ENCODE measurements at places on chromosomes 11 and 22.

GRCh38 chr11:72591785-72592502, 82.3 kb downstream of the PDE2A start:
- DNase-seq = peak; percentile 74

DNA sequence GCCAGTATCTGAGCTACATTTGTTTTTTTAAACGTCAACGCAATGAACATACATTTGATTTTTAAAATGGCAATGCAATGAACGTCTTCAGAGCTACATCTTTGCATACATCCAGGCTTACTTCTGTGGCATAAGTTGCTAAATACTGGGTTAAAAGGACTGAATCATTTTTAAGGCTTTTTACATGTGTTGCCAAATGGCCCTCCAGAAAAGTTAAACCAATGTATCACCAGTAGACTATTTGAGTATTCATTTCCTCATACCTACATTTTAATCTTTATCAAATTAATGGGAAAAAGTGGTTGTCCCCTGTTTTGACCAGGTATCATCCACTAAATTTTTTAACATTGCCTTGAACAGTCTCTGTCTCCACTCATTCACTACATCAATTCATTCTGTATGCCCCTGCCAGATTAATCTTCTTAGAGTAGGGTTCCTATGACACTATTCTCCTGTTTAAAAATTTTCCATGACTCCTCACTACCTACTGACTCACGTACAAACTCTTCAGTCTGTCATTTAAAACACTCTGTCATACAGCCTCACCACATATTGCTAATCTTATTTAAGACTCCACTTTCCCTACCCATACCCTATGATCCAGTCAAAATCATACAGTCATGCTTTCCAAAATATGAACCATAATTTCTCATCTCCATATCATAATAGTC, 12.4 kb upstream of the PRRG4 start:
- no peak for DNase-seq

DNA sequence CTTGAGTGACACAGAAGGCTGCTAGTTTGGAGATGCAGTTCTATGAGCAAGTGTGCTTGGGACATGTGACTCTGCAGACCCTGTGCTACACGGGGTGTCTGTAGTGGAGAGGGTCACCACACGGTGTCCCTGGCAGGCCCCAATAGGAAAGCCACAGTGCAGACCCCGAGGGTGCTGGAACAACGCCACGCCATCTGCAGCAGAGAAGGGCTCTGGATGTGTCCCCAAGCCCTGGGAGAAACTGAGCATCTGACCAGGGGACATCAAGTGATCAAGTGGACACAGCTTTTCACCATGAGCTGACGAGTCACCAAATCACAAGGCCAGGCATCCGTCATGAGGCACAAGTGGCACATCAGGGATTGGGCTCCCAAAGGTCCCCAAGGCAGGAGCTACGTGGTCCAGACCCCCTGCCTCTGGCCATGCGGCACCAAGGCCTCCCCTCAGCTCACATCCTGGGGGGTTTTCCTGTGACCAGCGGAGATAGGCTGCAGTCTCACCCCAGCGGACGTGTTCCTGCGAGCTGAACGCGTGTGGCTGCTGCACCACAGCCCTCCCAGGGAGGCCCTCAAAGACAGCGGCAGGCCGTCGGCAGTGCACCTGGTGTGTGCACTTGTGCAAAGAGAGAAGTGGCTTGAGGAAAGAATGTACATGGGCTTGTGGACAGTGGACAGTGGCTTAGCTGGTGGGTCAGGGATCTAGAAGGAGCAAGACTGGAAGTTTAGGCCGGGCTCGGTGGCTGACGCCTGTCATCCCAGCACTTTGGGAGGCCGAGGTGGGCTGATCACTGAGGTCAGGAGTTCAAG, 96.7 kb downstream of the RPS6KA4 start:
- DNase-seq = no peak

GRCh38 chr11:35218956-35219355, 80.0 kb downstream of the CD44 start:
- no peak for DNase-seq

- no peak for DNase-seq
Observed at GRCh38 chr11:118236170-118236569, 11.4 kb upstream of the JAML start.

- DNase-seq = no peak
Observed at GRCh38 chr11:1153105-1153950, 4.4 kb upstream of the MUC5AC start.

DNA sequence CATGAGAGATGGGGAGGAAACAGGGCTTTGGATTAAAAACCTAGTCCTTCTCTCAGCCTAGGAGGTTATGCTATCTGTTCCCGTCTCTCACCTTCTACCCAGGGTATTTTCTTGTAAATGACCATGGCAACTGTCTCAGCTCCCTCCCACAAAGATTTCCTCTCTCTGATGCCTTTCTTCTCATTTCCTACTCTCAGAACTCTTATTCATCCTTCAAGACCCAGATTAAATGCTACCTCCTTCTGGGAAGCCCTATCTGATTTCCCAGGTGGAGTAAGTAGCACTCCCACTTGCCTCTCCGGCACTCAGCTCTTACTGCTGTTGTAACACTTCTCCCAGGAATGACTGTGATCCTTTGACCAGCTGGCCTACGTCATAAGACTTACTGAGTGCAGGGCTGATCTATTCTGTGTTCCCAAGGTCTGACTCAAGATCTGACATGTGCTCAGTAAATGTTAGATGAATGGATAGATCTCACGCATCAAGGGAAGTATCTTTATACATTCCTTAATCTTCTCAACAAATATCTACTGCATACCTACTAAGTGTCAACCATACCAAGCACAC, 175.0 kb downstream of the TENM4 start:
- DNase-seq = no peak

- no peak for DNase-seq
Observed at GRCh38 chr11:83725269-83725560, 439.0 kb upstream of the CCDC90B start.

- DNase-seq = no peak
Observed at GRCh38 chr11:116598556-116598955, 174.2 kb downstream of the BUD13 start.

DNA sequence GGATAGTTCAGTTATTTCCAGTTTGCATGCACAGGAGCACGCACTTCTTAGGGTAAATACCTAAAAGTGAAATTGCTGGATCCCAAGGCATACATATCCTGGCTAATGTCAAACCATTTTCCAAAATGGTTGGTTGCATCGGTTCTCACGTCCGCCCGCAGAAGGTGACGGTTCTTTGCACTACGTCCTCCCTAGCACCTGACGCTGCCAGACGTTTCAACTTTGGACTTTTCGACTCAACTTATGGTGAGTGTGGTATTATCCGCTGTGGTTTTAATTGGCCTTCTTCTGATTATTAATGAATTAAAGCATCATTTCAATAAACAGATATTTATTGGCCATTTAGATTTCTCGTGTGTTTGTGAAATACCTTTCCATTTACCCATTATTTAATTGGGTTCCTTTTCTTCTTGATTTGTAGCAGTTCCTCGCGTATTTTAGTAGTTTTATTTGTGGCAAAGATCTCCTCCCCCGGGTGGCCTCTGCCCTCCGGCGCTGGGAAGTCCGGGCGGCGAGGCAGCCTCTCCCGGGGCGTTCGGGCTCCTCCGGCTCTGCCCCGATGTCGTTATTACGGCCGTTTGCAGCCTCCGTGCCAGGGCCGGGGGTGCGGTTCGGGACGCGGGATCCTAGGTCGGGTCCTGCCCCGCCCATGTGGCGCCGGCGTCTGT, at the start of gene JHY:
Gene JHY, plus strand, starts transcription at position 571 of the 668 bp plus-strand sequence. CDS start 3,091 bp downstream, outside the sequence.
- DNase-seq = no peak

DNA sequence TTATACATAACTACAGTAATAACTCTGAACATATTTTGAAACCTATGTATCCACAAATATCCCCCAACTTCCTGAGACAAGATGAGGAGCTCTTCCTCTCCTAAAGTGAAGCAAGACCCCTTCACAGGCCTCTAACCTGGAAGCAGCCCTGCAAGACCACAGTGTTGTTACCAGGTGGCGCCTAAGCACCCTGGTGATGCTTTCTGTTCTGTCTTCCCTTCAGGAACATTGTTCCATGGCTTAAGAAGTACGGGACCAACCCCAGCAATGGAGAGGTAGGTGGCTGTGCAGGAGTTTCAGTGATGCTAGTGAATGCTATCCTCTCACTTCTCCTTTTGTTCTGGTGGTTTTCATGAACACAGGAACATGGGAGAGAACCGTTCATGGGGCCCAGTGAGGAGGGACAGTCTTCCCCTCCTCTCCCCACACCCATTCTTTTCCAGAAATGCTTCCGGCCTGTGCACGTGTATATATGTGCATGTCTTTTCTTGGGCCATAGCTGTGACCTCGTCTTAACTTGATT, 6.4 kb downstream of the PPIL2 start:
- DNase-seq = no peak

DNA sequence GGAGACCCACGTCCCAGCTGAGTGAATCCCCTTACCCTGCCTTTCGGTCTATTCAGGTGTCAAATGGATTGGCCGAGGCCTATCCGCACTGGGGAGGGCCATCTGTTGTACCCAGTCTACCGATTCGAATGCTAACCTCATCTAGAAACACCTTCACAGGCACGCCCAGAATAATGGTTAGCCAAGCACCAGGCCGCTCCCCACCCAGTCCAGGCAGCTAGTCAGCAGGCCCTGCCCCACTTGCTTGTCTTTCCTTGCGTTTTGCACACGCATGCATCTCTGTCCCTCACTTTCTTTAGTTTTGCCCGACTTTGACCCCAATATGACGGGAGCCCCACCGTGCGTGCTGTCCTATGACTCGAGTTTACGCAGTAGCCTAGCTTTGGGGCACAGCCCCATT, 31.7 kb downstream of the PARVB start:
- DNase-seq = no peak

- no peak for DNase-seq
Observed at GRCh38 chr11:110818032-110818687, 105.9 kb upstream of the ARHGAP20 start.

GRCh38 chr11:121538054-121538453, 85.3 kb upstream of the SORL1-AS1 start:
- DNase-seq = no peak

- DNase-seq = no peak
Observed at GRCh38 chr11:129508163-129508562, 132.5 kb downstream of the BARX2 start.

DNA sequence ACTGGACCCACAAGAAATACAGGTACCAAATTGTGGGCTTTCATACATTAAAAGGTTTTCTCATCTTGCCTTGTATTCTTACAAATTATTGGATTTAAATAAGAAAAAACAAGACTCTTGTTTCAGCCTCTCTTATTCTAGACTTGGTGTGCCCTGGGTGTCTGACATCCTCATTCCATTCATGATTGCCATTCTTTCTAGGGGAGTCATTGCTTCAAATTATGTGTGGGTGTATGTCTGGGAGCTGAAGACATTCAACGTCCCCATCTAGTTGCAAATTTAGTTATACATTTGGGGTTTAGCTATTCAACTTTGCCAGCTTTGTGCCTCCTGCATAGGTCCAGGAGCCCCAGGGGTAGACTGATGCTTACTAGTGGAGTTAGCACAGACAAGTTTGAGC, 18.1 kb downstream of the MAML2 start:
- no peak for DNase-seq

DNA sequence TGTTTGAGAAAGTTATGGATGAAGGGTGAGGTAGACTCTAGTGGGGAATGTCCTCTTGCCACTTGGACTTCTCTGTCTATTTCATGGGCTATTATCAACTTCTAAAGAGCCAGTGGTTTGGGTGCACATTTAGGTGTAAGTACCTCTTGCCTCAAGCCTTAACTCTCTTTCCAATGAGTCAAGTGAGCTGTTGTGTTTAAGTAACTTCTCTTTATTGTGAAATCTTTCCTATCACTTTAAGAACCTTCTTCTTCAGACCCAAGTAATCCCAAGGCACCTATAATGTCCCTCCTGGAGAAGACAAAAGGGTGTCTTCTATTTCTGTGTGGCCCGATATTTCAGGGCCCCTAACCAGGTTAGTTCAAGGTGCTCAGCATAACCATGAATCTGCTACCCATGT, 90.5 kb upstream of the VPREB1 start:
- no peak for DNase-seq

DNA sequence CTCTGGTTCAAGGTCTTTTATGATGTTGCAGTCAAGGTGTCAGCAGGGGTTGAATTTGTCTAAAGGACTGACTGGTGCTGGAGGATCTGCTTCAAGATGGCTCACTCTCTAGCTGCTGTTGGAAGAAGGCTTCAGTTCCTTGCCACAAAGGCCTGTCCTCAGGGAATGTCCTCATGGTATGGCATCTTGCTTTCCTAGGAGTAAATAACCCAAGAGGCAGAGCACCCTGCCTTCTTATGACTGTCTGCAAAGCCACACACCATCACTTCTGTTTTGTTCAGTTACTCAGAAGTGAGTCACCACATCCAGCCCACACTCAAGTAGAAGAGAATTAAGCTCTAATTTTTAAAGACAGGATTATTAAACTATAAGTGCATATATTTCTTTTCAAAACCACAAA, 45.2 kb downstream of the PLAAT5 start:
- DNase-seq = no peak

- DNase-seq = no peak
Observed at GRCh38 chr11:63762654-63763495, 5.7 kb downstream of the ZFTA start.

DNA sequence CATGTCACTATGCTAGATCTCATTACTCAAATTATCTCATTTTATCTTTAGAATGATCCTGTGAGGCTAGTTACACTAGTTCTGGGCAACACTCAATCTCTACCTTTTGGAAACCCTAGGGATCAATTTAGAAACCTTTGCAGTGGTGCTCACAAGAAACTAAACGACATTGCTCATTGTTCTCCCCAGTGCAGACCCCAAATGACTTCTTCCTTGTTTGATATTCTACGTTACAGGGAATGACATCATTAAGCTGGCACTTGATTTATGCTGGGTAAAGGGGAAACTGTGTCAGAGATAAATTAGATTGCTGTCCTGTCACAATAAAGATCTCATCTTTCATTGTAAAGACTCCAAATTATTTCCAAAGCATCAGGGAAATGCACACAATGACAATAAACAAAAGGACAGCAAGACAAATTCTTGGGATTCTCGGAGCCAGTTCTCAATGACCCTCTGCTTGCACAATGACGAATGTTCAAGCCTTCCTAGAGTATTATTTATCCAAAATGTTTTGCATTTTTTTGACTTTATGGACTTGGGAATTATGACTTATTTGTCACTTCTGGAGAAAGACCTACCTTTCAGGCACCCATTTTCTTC, 1121.8 kb upstream of the TENM4 start:
- no peak for DNase-seq

- peak; percentile 40 for DNase-seq
Observed at GRCh38 chr11:86291466-86292262, 10.4 kb upstream of the HIKESHI start.

- DNase-seq = no peak
Observed at GRCh38 chr11:96180341-96180740, 162.7 kb downstream of the MAML2 start.

GRCh38 chr22:34416022-34416860, 496.0 kb upstream of the LARGE1 start:
- DNase-seq = no peak

DNA sequence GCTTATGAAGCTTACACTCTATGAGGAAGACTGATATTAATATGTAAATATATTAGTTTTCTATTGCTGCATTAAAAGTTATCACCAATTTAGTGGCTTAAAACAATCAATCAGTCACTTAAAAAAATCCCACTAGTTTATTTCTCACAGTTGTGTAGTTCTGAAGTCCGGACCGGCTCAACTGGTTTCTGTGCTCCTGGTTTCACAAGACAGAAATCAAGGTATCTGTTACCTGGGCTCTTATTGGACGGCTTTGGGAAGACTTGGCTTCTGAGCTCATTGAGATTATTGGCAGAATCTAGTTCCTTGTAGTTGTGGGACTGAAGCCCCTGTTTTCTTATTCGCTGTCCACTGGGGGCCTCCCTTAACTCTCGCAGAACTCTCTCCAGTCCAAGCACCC, 343.0 kb downstream of the RAB38 start:
- DNase-seq = no peak
